Daoy (cell line): ENCODE measurements at places on chromosomes 6 and 20. TPM values are rescaled to one million over a fixed set of nuclear protein-coding genes. Genes with fewer than 3 reads are reported as not detected.

DNA sequence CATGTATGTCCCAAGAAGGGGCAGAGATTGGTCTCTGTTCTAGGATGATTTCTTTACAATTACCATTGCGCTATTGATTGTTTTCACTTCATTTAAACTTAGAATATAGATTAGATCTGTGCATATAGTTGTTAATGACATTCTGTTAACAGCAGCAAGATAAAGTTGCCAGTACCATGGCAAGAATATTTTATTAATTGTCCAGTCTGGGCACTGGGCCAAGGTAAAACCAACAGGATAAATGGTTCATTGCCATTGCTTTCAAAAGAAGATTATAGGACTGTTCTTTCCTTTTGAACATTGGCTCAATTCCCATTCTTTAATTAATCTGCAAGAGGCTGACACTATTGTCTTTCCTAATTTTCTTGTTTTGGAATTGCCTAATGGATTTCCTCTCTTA, 592.4 kb downstream of the RFPL4B start:
- DNase-seq, result no peak

DNA sequence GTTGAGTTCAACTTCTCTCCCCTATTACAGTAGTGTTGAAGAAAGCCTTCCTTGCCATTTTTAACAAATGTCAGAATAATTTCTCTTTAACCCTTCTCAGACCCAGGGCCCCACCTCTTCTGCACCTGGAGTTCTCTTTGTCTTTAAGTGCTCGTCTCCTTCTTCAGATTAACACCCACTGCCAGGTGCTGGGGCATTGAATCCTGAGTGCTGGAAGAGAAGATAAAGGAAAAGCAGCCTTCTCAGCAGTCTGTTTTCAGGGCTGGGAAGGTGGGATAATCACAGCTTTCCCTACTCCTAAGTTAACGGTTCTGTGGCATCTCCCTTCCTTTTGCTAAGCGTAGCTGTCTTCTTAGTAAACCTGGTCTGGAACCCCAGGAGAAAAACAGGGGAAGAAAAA, 114.6 kb upstream of the TAB2 start:
- no peak for DNase-seq

Gene RIPPLY2
- 5.1 and 5.4 TPM in 2 replicates for total RNA-seq

Gene HLA-DRA
- total RNA-seq, result 0.46 and 2.2 TPM in 2 replicates

Gene AKAP12
- 380 and 396 TPM in 2 replicates for total RNA-seq
